ENCODE measurements at places on chromosomes 13 and 19. TPM values are rescaled to one million over a fixed set of nuclear protein-coding genes. Genes with fewer than 3 reads are reported as not detected.

Gene KANK3
- 41.8 TPM for total RNA-seq

Gene FGF21
- not detected for total RNA-seq

Gene ZNF569
- 3.7 TPM for total RNA-seq

Gene C19orf67
- not detected for total RNA-seq

Gene SIGLEC14
- not detected for total RNA-seq

Gene ACTMAP
- 2.0 TPM for total RNA-seq

Gene FAM124A
- total RNA-seq: 4.9 TPM

Gene PALM3
- total RNA-seq: not detected

Gene KLK6
- total RNA-seq: not detected

Gene SPRED3
- 1.8 TPM for total RNA-seq

Gene PCDH17
- total RNA-seq: 5.8 TPM

Gene F2RL3
- total RNA-seq: 7.0 TPM

Gene ZNF493
- 38.0 TPM for total RNA-seq
